ENCODE measurements at places on chromosomes 12 and 14. TPM values are rescaled to one million over a fixed set of nuclear protein-coding genes. Genes with fewer than 3 reads are reported as not detected.

TAS2R10 gene
- polyA plus RNA-seq, result 1.1 TPM

ADCK1 gene
- 7.2 TPM for polyA plus RNA-seq

FNTB gene
- 22.2 TPM for polyA plus RNA-seq

NUP107 gene
- polyA plus RNA-seq, result 38.2 TPM

GRCh38 chr12:48447755-48448154, 24.6 kb upstream of the ANP32D start:
- DNase-seq, result no peak

GRCh38 chr12:47904713-47905709, at the start of gene VDR:
Gene VDR (minus strand): TSS chr12:47904994. CDS start chr12:47879113, 25,881 bp downstream.
- no peak for DNase-seq

KITLG gene
- polyA plus RNA-seq, result 10.7 TPM

LMNTD1 gene
- polyA plus RNA-seq, result 0.16 TPM

MYH6 gene
- polyA plus RNA-seq, result 7.0 TPM
